ENCODE measurements at places on chromosomes 3 and 15. TPM values are rescaled to one million over a fixed set of nuclear protein-coding genes. Genes with fewer than 3 reads are reported as not detected.

The TMIE gene
- total RNA-seq, result not detected

The GRK7 gene
- not detected for total RNA-seq

The ARGFX gene
- not detected for total RNA-seq

The PRSS50 gene
- not detected for total RNA-seq

The EPB42 gene
- not detected for total RNA-seq

- no peak for DNase-seq
These were observed 1.8 kb upstream of the CSPG5 start for GRCh38 chr3:47580481-47580880.

DNA sequence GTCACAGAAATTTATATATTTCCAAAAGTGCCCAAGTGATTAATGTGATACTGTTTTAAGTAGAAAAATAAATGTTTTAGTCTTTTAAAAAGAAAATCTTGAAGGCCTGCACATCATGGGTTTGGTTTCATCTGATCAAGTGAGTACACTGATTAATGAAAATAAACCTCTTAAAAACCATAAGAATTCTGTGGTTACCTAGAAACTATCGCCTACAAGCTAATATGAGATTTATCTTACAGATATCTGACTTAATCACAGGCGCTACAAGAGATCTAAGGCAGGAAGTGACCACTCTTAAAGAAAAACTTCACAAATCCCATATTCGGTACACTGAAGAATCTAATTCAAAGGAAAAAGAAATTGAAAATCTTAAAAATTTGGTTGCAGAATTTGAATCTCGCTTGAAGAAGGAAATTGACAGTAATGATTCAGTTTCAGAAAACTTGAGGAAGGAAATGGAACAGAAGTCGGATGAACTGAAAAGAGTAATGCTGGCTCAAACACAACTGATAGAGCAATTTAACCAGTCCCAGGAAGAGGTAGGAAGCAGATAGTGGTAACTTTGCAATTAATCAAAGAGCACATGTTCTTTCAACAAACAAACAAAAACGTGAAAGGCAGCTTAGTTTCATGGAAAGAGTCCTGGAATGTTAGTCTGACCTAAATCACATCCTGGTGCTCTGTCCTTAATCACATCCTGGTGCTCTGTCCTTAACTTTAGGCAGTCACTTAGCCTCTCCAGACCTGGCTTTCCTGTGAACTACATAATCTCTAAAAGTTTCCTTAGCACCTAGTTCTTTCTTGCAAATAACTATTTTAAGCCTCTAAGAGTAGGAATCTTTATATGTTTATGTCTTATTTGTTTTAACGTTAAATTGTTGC is 131.8 kb downstream of the CCNL1 start:
- no peak for DNase-seq

- no peak for DNase-seq
These were observed 44.8 kb downstream of the ALDH1L1 start for GRCh38 chr3:126135406-126136076.

DNA sequence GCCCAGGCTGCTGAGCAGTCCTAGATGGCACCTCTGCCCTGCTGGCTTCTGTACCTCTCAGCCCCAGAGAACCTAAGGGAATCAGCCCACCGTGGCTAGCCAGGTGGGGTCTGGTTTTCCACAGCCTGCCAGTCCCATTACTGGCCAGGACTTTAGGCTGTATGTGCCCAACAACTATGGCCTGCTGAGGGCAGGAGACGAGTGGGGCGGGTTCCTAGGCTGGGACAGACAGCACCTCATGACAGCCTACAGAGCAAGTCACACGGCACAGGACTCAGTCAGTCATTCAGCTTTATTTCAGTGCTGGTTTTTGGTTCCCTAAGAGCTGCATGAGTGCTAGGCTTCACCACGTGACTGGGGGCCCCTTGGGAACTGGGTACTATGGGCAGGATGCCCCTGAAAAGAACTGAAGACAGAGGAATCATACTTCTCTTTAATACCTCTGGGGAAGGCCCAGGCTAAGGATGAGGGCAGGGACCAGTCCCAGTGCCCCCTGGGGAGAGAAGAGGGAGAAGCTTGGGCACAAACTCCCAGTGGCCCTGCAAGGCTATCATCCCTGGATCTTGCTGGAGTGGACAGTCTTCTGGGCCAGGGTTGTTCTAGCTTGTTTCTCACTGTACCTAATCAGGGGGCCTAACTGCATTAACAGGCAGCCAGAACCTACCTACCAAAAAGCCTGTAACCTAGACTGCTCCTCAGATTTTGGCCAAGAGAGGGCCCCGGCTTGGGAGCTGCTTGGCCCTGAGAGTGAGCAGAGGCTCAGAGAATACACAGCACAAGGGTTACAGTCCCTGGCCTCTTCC is 14.8 kb downstream of the CLK3 start:
- peak; percentile 65 for DNase-seq

GRCh38 chr3:178969004-178969700 is 102.5 kb downstream of the ZMAT3 start:
- no peak for DNase-seq

DNA sequence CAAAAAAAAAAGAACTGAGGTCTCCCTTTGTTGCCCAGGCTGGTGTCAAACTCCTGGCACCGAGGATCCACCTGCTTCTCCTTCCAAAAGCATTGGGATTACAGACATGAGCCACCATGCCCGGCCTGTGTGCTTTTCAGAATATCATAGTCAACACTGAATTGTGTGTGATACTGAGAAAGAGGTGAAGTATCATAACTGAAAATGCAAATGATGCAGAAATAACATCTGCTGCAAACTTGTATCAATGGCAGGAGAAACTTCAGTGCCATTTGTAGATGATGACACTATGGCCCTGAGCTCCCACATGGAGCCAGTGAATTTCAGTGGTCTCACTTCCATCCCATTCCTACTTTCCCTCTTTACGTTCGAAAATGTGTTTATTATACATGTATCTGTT is 21.9 kb downstream of the IL12A start:
- DNase-seq, result no peak

DNA sequence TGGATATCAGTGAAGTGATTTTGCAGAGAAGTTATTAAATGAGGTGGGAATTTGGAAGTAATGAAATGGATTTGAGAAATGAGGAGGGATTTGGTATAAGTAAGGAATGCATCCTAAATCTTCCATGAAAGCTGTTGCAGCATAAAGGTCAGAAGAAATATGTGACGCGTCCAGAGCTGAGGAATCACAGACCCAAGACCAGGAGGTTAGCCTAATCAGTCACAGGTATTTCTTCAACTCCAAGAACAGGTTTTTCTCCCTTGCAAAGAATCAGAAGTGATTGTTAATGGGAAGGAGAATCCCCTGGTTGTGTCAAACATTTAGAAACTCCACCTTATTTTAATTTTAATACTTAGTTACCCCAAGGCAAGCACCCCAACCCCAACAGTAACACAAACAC is 253.2 kb downstream of the MEX3B start:
- DNase-seq, result no peak

- no peak for DNase-seq
These were observed 761.0 kb downstream of the ROBO2 start for GRCh38 chr3:77800893-77801292.

- DNase-seq, result peak; percentile 97
These were observed at the start of gene GSK3B for GRCh38 chr3:120093911-120094775. Gene GSK3B, minus strand, starts transcription at chr3:120094447. Its CDS starts 1,013 bp downstream, at chr3:120093434.

GRCh38 chr3:24287755-24288450 is 206.7 kb downstream of the THRB start:
- DNase-seq, result no peak

DNA sequence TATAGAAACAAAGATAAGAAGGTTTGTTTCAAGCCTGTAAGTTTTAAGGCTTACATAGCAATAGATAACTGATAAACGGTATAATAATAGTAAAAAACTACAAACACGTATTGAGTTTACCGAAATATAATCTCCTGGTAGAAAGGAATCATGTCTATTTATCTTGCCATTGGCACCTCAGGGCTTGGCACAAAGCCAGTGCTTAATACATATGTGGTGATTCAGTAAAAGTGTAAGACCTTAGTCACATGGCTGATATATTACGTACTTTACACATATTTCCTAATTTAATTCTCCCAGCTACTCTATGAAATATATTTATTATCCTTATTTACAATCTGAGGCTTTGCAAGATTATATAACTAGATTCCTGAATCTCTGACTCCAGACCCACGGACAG is 32.0 kb upstream of the SLCO3A1 start:
- DNase-seq, result no peak

- DNase-seq, result no peak
These were observed 169.3 kb upstream of the TPM1 start for GRCh38 chr15:62873203-62873602.

- DNase-seq, result no peak
These were observed 29.2 kb downstream of the MAGEF1 start for GRCh38 chr3:184682671-184683070.

DNA sequence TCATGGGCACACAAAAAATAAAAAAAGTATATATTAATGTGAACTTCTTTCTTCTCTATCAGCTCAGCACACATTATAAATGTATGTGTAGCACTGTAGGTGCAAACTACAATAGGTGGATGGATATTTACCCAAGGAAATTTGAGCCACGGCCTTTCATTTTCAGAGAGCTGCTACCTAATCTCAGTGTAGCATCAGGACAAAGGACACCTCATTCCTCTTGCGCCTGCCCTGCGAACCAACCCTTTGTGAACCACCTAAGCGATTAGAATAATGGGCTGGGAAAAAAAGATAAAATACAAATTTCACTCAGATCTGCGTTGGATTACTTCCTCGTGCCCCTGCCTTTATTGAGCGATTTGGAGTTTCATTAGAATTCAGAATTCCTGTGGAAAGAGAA is 263.2 kb downstream of the NR2F2 start:
- no peak for DNase-seq

GRCh38 chr3:155093261-155093660 is 13.1 kb downstream of the MME start:
- no peak for DNase-seq
